Mesendoderm (in vitro differentiated cells): ENCODE measurements at places on chromosomes 3 and 15.

DNA sequence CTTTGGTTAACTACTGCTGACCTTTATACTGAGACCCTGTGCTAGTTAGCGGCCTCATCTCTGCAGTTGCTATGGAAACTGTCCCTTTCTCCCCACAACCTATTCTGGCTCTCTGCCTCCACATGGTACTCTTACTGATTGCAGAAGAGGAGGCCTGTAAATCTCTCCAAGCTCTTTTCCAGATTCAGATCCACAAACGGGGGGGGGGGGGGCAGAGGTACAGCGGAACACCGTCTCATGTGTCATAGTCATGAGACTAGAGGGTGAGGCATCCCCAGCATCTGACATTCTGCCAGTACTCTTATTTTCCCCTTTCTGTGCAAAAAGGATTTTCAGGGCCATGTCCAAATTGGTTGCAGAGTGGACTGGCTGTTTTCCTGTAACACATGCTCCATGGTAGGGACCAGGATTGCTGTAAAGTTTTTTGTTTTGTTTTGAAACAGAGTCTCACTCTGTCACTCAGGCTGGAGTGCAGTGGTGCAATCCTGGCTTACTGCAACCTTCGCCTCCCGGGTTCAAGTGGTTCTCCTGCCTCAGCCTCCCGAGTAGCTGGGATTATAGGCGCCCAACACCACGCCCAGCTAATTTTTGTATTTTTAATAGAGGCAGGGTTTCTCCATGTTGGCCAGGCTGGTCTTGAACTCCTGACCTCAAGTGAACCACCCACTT is 8.3 kb upstream of the MAP1A start:
- DNase-seq = no peak

DNA sequence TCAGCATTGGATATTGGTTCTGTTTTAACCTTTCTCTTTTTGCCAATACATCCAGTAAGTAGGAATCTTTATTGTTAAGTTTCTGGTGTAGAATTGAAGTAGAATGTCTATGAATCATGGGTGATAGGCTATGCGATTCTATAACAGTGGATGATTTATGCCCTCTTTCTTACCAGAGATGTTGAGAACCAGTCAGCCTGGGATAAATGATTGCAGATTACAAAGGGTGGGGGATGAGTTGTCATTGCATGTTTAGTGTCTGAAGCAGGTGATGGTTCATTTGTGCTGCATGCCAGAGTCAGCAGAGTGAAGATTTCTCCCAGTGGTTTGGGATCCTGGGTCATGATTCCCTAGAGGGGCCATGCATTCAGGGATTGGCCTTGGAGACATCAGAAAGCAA is 14.3 kb downstream of the RETNLB start:
- DNase-seq = no peak

DNA sequence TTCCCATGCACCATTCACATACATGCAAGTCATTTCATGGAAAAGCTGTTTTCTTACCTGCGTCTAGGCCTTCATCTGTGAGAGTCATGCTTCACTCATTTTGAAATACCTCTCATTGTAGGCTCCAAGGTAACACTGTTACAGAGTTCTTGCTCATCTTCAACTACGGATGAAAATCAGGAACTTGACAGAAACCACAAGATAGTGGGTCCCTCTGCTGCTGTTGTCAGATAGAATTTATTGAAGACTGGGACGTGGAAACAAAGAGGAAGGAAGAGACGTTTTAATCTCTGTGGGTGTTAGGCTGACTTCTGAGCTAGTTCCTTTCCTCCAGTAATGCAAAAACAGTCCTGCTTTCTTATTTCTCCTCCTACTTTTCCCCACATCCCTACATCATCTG is at the start of gene P2RY14:
Gene P2RY14, minus strand, starts transcription at position 313 of the 400 bp plus-strand sequence. CDS start 64,226 bp downstream, outside the sequence.
- DNase-seq = no peak

DNA sequence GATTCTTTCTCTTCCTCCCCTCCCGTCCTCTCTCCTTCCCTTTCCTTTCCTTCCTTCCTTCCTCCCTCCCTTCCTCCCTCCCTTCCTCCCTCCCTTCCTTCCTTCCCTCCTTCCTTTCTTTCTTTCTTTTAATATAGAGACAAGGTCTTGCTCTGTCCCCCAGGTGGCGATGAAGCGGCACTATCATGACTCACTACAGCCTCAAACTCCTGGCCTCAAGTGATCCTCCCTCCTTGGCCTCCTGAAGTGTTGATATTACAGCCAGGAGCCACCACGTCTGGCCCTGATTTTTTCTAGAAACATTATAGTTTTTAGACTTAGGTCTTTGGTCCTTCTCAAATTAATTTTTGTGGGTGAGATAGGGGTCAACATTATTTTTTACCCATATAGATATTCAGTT is 15.5 kb downstream of the GRM2 start:
- DNase-seq = no peak

DNA sequence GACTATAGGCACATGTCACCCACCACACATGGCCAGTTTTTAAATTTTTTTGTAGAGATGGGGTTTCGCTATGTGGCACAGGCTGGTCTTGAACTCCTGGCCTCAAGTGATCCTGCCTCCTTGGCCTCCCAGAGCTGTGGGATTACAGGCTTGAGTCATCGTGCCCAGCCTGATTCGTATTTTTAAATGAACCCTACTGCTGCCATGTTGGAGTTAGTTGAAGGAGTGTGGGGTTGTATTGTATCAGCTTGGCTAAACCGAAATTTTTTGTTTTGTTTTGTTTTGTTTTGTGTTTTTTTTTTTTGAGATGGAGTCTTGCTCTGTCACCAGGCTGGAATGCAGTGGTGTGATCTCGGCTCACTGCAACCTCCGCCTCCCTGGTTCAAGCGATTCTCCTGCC is 11.8 kb upstream of the ZNF770 start:
- no peak for DNase-seq

DNA sequence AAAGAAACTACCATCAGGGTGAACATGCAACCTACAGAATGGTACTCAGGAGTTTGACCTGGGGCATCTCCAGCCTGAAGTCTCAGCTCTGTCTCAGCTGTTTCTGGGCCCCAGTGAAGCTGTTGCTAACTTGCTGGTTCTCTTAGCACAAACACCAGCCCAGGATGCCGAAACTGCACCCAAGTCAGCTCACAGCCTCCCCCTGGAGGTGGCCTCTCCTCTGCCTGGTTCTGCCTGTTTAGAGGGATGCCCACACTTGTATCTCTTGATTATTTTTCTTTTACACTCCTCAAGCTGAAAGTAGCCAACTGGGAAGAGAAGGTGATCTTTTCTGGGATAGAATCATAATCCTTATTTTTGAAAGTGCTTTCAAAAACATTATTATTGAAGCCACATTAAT is 289.0 kb upstream of the RASGRP1 start:
- DNase-seq = peak; percentile 74

- DNase-seq = no peak
These were observed 288.8 kb downstream of the ROBO2 start for GRCh38 chr3:77328690-77329089.

DNA sequence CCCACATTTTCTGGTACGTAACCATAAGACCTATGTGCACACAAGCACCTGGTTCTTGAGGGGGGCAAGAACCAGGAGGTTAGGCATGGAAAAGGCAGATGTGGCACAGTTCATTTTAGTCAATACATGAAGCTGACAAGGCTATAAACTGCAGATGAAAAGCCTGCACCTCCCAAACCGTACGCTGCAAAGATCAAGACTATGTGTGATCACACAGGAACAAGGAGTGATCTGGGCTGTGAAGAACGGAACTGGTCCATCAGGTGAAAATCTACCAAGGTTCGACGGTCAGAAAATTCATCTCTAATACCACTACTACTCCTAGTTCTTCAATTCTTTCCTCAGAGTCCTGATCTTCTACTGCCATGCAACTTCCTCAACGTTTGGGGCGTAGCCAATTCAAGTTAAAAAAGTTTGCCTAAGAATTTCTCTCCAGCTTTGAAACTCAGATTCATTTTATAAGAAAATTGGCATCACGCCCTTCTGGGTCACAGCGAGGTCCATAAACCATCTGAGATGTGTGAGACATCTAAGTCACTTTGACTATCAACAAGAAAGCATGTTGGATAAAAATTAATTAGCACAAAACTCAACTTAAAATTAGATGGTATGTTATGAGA is 41.9 kb downstream of the PLD1 start:
- DNase-seq = no peak

- DNase-seq = peak; percentile 74
These were observed 33.9 kb upstream of the KIF23 start for GRCh38 chr15:69380100-69380725.

DNA sequence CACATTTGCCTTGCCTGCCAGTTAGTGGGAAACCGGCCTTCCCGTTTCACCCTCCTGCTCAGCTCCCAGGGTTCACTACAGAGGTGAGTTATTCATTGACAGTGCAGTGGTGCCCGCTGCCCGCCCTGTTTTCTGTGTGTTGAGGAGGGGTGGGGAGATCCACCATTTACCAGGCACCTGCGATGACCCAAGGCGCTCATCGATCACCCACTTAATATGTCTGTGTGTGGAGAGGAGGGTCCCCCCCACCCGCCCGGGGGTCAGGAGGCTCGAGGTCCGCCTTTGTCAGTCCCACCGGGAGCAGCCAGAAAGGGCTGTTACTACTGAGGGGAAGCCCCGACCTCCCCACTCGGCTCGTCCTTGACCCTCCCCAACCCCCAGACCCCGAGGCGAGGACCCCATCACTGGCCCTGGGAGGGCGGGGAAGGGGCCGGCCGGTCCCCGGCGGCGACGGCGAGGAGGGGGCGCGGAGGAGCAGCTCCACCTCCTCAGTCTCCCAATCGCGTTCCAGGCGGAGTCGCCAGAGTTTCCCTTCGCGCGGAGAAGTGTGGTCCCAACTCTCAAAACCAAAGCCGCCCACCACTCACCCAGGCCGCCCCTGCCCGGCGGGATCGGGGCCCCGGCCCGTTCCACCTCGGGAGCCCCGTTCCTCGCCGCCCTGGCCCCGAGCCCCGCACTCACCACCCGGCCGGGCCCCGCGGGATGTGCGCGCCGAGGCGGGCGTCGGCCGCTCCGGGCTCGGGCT is 1.1 kb downstream of the PLXNB1 start:
- peak; percentile 58 for DNase-seq

GRCh38 chr3:102178817-102179216 is 256.0 kb upstream of the ZPLD1 start:
- no peak for DNase-seq

GRCh38 chr3:46114323-46114988 is 87.2 kb upstream of the XCR1 start:
- DNase-seq = peak; percentile 86

DNA sequence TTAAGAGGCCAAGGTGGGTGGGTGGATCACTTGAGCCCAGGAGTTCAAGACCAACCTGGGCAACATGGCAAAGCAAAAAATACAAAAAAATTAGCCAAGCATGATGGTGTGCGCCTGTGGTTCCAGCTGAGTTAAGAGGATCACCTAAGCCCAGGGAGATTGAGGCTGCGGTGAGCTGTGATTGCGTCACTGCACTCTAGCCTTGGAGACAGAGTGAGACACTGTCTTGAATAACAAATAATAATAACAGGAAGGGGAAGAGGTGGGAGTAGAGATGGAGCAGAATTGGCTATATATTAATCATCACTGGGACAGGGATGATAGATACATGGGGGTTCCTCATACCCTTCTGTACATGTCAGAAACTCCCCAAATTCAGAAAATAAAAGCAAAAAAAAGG is 23.8 kb upstream of the NMB start:
- no peak for DNase-seq

- DNase-seq = peak; percentile 77
These were observed 17.8 kb upstream of the ERICH6 start for GRCh38 chr3:150721285-150722130.

- no peak for DNase-seq
These were observed 222.0 kb upstream of the DPPA4 start for GRCh38 chr3:109559389-109559788.

DNA sequence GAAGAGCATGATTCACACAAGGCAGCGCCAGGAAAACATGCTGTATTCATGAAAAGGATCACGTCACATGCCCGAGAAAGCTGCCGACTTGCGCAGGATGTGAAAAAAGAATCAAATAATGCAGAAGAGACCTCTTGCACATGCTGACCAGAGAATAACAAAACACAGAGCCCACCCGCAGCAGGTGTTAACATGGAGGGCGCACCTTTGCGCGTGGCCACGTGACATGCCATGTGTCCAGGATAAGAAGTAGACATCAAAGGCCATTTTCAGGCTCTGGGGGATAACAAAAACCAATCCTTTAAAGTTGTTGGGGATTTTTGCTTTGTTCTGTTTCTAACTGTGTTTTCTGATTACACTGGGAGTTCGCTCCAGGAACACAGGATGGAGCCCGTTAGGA is 1332.8 kb downstream of the ZPLD1 start:
- DNase-seq = no peak

DNA sequence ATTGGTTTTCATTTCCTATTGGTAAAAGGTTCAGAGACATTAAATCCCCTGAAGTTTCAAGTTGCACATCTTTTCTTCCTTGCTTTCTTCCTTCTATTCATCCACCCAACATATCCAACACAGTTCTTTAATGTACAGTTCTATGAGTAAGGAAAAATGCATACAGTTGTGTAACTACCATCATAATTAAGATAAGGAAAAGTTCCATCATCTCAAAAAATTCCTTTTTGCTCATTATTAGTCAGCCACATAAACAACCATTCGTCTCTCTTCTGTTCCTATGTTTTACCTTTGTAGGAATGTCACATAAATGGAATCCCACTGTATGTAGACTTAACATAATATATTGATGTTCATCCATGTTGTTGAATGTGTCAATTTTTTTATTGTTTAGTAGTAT is 211.1 kb upstream of the ADAMTS9 start:
- no peak for DNase-seq

- DNase-seq = no peak
These were observed 30.9 kb downstream of the RGMA start for GRCh38 chr15:93058128-93058527.

DNA sequence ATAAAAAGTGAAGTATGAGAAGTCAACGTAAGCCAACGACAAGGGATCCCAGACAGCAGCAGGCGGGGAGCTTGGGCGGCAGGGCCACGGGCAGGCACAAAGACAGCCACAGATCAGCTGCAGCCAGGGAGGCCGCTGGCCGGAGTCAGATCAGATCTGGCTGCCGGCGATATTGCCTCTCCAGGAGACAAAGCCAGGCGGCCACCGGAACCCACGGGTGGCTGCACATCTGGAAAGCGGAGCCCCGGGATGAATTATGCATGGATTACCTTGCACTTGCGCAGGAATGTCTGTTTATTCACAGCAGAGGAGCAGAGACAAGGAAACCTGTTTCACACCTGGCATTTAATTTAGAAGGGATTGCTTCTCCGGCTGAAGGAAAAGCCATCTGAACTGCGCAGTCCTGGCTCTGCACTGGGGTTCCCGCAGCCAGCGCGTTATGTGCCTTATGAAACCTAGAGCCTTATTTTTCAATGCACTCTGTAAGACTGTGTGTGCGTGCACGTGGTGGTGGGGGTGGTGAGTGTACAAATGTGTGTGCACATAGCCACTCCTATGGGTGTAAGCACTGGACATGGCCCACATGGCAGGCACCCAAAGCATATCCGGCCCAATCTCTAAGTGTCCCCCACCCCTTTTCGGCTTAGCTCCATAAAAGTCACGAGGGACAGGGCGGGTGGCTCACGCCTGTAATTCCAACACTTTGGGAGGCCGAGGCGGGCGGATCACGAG is 427.8 kb upstream of the MCTP2 start:
- DNase-seq = no peak
